Activated T-cell treated with anti-CD3 and anti-CD28 coated beads, Interleukin-2, amount 50 U/mL, for 72 hours (primary cell): ENCODE measurements at places on chromosomes 3 and 15. TPM values are rescaled to one million over a fixed set of nuclear protein-coding genes. Genes with fewer than 3 reads are reported as not detected.
A peak's percentile ranks its signal among the peaks of the same experiment; 100 is the strongest.

IGSF11 gene
- not detected for total RNA-seq

GRCh38 chr15:40054605-40054854 is 15.5 kb upstream of the SRP14 start:
- DNase-seq: no peak

GRCh38 chr15:52424856-52425431 is 103.7 kb downstream of the MYO5A start:
- no peak for DNase-seq

GRCh38 chr15:78950902-78951840 is 6.3 kb upstream of the CTSH start:
- no peak for DNase-seq

- DNase-seq: no peak
Observed at GRCh38 chr3:184985586-184985985, 167.3 kb downstream of the C3orf70 start.

SH2D7 gene
- not detected for total RNA-seq

GRCh38 chr15:64703632-64703959 is 71.8 kb downstream of the RBPMS2 start:
- no peak for DNase-seq

MESP1 gene
- 4.5 TPM for total RNA-seq

IL17RB gene
- 0.26 TPM for total RNA-seq

- no peak for DNase-seq
Observed at GRCh38 chr3:15266510-15267376, 60.7 kb downstream of the CAPN7 start.

DNA sequence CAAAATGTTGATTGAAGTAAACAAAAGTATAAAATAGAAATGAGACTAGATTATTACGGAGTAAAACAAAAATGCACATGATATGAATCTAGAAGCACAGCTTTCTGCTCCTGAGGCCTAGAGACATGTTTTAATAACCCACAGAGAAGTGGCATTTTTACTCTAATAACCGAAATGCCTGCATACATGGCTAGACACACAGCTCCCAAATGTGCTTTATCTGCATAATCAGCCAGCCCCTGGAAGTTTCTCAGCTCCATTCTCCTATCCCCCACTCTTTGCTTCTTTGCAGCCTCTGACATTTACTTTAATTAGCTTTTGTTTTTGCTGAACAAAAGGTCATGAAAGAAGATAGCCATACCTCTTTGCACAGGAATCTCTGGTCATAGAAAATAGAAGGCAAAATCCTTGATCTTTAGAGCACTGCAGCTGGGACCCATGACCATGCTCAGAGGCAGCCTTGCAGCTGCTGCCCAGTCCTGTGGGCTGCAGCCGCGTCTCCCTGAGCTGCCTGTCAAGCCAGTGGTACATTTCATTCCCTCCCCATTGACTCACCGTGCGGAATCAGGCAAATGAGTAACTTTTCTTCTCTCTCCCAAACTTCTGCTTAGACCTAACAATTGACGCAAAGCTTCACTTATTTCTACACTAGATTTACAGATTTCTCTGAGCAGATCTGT is at the start of gene VEPH1:
TSS of gene VEPH1 (minus strand) at position 501 of the 680 bp plus-strand sequence. CDS start 8,067 bp downstream, outside the sequence.
- no peak for DNase-seq

PRSS50 gene
- total RNA-seq: 0.07 TPM

GHSR gene
- not detected for total RNA-seq

MELTF gene
- total RNA-seq: 2.9 TPM

DNA sequence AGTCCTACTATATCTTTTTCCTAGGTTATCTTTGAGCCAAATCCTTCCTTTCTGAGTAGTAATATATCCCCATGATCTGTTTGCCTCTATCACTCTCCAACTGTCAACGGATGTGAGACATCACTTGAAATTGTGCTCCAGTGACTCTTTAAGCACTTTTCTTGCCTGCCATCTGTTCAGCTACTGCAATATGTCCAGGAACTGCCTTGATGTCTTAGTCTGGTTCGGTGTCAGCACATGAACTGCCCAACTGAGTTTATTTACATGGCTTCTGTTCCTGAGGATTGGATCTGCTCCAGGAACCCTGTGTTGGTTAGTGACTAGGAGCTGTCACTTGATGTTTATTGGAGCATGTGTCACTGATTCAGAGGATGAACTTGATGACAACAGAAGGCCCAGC is 116.5 kb downstream of the SLC9A9 start:
- DNase-seq: no peak

PRR23A gene
- not detected for total RNA-seq

LSAMP gene
- total RNA-seq: not detected

FES gene
- total RNA-seq: 68.3 TPM

GRCh38 chr3:29384640-29385039 is 103.8 kb downstream of the RBMS3 start:
- DNase-seq: no peak

DNA sequence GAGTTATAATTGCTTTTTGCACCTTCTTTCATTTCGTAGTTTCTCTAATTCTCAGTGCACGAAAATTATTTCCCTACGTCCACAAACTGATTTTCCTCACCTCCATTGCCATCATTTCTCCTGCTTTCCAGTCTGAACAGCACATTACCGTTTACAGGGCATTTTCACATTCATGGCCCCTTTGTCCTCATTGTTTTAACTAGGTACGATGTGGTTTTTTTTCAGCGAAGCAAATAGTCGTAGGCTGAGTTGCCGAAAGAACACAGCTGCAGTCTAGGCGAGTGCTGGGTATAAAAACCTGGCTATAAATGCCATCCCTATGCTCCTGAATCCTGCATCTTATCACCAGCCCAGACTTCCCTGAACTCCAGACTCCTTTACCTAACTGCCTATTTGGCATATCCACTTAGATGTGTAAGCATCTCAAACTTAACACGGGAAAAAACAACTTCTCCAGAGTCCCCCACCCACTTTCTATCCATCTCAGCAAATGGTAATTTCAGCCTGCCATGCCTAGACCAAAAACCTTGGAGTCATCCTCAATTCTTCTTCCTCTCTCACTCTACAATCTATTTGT is 691 bp upstream of the FSIP1 start:
- no peak for DNase-seq

DNA sequence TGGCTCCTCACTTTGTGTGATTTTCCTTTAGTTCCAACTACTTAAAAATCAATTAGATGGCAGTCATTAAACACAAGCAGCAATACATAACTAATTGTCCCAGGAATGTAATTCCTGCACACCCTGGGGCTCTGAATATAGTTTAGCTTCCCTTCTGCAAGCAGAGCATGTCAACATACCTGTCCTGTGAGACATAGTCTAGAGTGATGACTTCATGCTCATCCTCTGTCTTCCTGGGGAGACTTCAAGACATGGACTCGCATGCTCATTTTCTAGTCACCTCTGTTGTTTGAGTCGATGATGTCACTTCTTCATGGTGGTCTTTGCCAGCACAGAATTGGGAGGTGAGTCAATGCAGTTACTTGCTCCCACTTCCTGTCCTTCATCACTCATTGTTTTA is 15.7 kb downstream of the C3orf52 start:
- no peak for DNase-seq

GRCh38 chr3:49358884-49359225 is 702 bp upstream of the GPX1 start:
- no peak for DNase-seq

GRCh38 chr15:43194795-43195194 is 9.6 kb downstream of the CCNDBP1 start:
- DNase-seq: no peak

GRCh38 chr3:194612221-194612620 is 21.0 kb downstream of the TMEM44 start:
- no peak for DNase-seq

- DNase-seq: peak; percentile 3
Observed at GRCh38 chr3:23760325-23760724, 45.4 kb upstream of the UBE2E1 start.

- DNase-seq: peak; percentile 5
Observed at GRCh38 chr15:73631915-73632669, 1.1 kb downstream of the NPTN start.

GRCh38 chr15:52162260-52162659 is 28.9 kb downstream of the GNB5 start:
- DNase-seq: no peak

DNA sequence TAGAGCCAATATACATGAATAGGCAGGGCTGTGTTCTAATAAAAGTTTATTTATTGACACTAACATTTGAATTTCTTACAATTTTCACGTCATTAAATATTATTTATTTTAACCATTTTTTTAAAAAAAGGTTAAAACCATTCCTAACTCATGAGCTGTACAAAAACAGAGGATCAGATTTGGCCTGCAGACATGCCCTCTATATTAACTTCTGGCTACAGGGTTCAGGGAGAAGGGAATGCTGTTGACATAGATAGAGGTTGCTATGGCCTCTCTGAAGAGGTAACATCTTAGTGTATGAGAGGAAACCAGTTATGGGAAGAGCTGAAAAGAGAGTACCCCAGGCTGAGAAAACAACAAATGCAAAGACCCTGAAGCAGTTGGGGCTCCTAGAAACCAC is 19.1 kb upstream of the RAP2B start:
- no peak for DNase-seq

MGA gene
- total RNA-seq: 35.6 TPM

GRCh38 chr3:38471260-38471857 is 17.7 kb downstream of the ACVR2B start:
- DNase-seq: no peak

CCR8 gene
- total RNA-seq: 1.2 TPM

GRCh38 chr15:33735637-33736247 is 232.6 kb upstream of the CHRM5 start:
- peak; percentile 6 for DNase-seq

DNA sequence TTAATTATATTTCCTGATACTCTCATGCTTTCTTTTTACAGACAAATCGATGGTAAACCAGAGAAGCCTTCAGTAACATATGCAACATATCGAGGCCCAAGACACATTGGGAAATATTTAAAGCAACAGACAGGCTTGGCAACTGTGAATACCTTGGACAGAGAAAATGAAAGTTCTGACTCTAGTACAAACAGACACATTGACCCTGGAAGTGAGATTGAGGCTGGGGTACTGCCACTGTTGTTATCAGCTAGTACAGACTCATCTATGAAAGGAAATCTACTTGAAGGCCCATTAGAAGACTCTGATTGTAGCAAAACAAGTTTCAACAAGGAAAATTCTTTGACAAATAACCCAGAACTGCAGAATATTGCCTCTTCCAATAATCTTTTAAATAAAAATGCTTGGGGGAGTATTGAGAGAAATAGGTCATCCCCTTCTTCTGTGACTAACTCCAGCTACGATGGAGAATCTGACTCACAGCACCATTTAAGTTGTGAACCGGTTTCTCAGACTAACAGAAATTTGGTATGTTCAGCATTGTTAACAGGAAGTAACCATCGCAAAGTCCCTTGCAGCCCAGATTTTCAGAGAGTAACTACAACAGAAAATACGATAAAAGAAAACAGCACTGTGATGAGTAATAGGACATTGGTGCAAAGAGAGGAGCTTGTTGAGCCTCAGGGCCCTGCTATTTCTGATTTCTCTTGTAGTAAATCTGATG is 50.2 kb downstream of the CRYBG3 start:
- peak; percentile 48 for DNase-seq

GRCh38 chr3:65819896-65820295 is 218.8 kb downstream of the MAGI1 start:
- DNase-seq: no peak

DNA sequence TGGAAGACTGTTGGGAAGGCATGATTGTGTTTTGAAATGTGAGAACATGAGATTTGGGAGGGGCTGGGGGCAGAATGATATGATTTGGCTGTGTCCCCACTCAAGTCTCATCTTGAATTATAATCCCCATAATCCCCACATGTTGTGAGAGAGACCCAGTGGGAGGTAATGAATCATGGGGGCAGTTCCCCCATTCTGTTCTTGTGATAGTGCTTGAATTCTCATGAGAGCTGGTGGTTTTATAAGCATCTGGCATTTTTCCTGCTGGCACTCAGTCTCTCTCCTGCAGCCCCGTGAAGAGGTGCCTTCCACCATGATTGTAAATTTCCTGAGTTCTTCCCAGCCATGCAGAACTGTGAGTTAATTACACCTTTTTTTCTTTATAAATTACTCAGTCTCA is 430.5 kb downstream of the OTOL1 start:
- no peak for DNase-seq

THAP10 gene
- total RNA-seq: 0.62 TPM

DNASE1L3 gene
- total RNA-seq: not detected

RPP25 gene
- 3.6 TPM for total RNA-seq

- DNase-seq: no peak
Observed at GRCh38 chr15:86355801-86356200, 276.1 kb downstream of the AGBL1 start.
